Inflammatory macrophage (primary cell): ENCODE measurements at places on chromosomes 5 and 9.

- peak; percentile 36 for DNase-seq
Observed at GRCh38 chr5:77957-78804, 13.8 kb upstream of the PLEKHG4B start.

- no peak for DNase-seq
Observed at GRCh38 chr5:81757404-81757803, 6.5 kb upstream of the SSBP2 start.

DNA sequence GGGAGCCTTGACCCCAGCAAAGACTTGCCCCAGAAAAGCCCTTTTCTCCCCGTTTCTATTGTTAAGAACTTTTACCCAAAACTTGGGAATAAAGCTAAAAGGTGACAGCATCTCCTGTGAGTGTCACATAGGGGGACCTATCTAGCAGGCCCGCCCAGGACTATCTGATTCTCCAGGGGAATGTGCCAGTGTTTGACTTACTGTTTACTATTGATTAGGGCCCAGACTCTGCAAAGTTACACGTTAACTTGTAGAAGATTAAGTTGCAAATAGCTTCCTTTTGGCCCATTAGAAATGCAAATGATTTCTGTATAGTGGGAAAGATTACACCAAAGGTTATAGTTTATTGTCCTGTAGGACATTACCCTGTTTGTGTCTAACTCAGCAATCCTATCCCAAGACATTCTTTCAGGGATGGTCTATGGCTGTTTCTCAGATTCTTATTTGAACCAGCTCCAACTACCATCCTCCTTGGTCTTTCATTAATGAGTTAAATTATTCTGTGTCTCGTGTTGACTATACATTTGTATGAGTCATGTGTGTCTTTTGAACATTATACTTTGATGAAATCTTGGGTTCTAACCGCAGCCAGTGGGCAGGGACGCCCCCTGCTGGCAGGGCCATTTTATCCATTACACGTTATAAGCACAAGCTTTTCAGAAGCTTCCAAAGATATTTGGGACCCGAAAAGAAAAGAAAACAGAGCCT lies 60.7 kb downstream of the HRH2 start:
- DNase-seq, result peak; percentile 73

- DNase-seq, result no peak
Observed at GRCh38 chr9:120500733-120501132, 79.2 kb downstream of the CDK5RAP2 start.

DNA sequence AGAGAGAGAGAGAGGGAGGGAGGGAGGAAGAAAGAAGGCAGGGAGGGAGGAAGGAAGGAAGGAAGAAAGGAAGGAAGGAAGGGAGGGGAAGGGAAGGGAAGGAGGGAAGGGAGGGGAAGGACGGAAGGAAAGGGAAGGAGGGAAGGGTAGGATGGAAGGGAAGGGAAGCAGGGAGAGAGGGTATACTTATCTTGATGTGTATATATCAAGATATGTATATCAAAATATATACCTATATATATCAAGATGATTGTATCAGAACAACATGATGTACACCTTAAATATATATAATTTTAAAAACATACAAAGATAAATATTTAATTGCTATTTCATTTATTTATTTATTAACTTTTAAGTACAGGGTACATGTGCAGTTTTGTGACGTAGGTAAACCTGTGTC lies 96.8 kb upstream of the ADAMTS16 start:
- no peak for DNase-seq
